ENCODE measurements at places on chromosomes 11 and 22.

- no peak for DNase-seq
Measured at GRCh38 chr11:21534288-21534687, 658.6 kb upstream of the ANO5 start.

DNA sequence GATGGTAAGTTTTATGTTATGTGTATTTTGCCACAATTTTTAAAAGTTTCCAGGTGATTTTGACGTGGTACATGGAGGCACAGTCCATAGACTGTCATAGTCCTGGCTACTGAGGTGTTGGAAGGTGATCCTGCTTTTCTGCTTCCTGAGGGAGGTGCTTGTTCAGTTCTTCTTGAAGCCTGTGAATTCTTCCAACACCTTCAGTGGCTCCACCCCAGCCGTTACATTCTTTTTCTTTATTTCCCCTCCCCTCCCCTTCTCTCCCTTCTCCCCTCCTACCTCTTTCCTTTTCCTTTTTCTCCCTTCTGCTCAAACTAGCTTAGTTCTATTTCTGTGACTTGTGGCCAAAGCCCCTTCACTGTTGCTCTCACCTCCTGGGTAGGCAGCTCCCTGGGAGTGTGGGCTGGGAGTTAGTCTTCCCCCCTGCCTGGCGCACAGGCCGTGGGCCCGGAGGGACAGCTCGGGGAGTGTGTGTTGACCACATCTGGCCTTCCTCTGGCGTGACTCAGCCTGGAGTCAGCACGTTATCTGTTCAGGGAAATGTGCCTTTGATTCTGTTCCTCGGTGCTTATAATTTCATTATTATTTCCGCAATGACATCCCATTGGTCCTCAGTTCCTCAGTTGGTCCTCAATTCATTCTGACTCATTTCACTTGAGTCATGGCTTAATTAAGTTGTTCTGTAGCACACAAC lies 566.2 kb downstream of the TBC1D22A start:
- no peak for DNase-seq

DNA sequence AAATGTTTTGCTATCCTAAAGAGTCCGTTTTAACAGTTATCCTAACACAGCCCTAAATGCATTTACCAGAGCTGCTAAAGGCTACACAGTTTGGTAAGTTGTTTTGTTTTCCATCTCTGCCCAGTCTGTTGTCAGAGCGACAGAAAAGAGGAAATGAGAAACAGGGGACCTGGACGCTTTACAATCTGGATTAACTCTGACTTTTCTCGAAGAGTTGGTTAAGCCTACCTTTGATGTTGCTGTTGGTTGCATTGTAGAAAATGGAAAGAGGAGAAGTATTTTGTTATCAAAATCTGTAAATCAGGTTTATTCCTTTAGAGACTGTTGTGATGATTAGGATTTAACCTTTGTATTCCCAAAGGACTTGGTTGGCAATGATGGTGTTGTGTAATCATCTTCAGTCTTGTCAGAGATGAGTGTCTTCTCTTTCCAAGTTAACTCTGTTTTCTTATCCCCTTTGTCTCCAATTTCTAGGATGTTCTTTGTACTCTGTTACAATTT lies 481 bp downstream of the ANGPTL5 start:
- DNase-seq, result no peak

DNA sequence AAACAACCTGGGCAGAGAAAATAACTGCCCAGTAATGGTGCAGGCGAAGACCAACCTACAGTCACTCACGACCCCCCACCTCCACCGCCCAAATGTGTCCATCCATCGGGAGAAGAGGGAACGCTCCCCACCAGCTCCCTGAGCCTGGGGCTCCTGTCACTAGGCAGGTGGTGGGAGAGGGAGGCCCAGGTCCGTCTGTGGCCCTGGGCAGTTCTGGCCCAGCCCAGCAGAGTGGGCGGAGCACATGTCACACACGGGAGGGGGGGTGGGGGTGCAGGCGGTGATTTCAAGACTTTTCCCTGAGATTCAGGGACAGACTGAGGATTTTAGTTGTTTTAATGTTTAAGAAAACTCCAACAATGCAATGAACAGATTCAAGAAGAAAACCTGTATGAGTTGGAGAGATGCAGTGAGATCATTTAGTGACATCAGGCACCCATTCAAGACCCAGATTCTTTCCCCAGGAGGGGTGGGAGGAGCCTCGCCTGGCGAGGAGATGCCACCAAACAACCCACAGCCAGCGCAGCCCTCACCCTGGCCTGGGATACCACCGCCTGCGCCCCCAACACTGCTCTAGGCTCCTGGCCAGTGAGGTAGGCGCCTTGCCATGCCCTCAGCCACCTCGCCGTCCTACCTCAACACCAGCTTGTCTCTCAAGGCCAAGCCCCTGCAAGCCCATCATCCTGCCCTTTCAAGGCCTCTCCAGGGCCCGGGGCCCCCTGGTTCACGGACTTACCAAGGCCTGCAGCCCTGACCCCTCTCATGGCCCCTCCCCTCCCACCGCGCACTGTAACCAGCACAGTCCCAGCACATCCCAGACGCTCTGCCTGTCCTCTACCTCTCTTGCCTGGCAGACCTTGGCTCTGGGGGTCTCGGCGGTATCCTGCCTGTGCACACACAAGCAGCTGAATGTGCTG lies 36.8 kb downstream of the TBX1 start:
- no peak for DNase-seq

DNA sequence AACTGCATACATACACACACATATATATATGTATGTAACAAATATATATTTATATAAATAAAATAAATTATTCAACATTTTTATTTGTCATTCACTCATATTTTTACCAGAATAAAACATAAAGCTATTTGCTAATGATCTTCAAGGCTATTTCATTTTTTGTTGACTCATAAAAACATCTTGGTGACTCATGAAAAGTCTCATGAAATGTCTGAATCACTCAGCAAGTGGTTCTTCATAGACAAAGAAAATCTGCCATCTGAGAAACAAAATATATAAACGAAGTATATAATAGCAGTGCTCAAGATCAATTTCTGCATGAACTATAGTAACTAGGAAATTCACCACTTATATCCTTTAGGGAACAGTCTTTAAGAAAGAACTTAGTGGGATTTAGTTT lies 764.8 kb upstream of the FAT3 start:
- DNase-seq, result no peak

DNA sequence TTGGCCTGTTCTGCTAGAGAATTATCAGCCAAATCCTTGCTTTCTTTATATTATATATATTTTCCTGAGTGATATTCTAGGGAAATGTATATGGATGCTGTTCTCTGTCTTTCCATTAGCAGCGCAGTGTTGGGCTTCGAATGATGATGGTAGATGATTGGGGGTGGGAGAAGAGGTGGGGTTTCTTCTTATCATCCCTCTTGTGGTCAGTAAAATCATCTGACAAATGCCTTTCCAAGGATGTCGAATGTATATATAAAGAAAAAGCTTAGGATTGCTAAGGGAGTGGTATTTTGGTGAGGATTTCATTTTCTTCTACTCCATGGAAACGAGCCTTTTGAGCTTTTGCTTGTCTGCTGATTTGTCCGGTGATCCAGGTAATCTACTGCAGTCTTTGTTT lies 48.9 kb downstream of the ARHGEF12 start:
- no peak for DNase-seq

- DNase-seq, result no peak
Measured at GRCh38 chr11:32121012-32121411, 30.1 kb downstream of the RCN1 start.

DNA sequence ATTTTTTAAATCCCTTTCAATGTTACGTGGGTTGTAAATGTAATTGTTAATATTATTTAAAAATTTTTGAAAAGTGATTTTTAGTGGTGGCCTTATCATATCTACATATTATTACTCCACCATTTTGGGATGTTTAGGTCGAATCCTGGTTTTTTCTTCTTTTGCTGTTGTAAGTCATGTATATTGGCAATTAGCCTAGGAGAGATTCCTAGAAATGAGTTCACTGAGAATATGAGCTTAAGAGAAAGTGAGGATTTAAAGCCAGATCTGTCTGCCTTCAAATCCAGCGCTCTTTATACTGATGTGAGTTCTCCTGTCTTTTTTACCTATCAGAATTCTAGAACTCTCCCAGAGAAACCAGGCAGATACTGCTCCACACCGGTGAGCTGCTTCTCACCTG lies 56.1 kb downstream of the PTPRJ start:
- DNase-seq, result no peak

GRCh38 chr11:61999141-61999975 lies 31.9 kb upstream of the FTH1 start:
- no peak for DNase-seq

DNA sequence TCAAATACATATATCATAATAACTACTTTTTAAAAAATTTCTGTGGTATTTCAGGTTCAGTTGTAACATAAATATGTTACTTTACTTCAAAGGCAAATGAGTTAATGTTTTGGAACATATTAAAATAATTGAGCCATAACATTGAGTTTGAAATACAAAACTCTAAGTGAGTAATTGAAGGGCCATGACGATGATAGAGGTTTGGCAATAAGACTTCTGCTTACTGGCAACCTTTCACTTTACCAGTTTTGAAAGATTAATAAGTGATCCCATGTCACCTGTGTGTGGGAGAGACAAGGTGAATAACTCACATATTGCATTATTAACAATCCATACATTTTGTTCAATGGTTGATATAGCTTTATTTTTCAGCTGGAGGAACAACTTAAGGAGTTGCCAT lies 144.4 kb downstream of the GRIA4 start:
- no peak for DNase-seq
